ENCODE measurements at places on chromosomes 2 and 18. TPM values are rescaled to one million over a fixed set of nuclear protein-coding genes. Genes with fewer than 3 reads are reported as not detected.

DNA sequence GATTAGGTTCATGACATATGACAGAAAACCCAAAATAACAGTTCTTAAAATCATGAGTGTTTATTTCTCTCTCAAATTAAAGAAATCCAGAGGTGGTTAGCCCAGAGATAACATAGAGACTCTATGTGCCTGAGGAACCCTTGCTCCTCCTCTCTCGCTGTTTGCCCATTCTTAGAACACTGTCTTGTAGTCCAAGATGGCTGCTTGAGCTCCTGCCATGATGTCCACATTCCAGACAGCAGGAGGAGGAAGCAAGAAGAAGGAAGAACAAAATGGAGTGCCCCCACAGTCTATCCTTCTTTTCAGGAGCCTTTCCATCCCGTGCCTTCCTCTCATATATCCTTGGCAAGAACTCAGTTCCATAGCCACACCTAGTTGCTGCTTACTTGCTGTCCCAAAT lies 13.9 kb upstream of the ST8SIA5 start:
- DNase-seq: no peak

The CCDC85A gene
- total RNA-seq: 0.89 TPM

The FAM110C gene
- total RNA-seq: not detected

DNA sequence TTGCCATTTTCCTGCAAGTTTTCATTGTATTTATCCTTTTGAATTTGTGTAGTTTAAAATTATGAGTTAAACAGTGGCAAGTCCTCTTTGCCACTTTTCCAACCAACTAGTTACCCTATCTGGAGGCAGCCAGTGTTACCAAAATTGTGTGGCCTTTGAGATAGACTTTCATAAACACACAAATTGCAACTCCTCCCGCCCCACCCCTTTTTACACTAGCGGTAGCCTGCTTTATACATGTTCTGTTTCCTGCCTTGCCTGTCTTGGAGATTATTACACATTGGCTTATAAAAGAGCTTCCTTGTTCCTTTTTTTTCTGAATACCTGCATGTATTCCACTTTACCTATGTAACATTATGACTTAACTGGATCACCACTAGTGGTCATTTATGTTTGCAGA lies 56.5 kb downstream of the RPIA start:
- DNase-seq: no peak

DNA sequence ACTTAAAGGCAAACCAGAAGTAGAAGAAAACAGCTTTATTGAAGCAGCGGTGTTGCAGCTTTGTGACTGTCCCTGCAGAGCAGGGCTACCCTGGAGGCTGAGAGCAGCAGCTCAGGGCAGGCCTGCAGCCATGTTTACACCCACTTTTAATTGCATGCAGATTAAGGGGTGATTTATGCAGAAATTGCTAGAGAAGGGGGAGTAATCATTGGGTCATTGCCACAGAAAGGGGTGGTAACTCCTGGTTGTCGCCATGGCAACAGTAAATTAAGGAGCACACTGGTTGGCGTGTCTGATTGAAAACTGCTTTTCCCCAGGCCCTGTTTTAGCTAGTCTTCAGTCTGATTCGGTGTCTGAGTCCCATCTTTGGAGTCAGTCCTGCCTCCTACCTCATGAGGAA lies 195.4 kb upstream of the HDAC4 start:
- DNase-seq: no peak

The RGPD3 gene
- total RNA-seq: 0.07 TPM

- DNase-seq: no peak
These were observed 488.2 kb upstream of the SPHKAP start for GRCh38 chr2:228669690-228670089.

DNA sequence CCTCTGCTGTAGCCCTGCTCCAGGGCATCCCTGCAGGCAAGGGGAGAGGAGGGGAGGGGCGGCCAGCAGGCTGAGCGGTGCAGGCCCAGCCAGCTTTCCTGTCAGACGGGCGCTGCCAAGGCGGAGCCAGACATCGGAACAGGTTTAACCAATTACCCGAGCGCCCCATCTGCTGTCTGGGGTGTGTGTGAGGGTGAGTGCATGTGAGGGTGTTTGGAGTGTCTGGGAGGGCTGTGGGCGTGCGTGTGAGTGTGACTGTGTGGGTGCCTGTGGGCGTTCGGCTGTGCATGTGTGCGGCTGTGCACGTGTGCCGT lies 20.0 kb downstream of the EMX1 start:
- DNase-seq: no peak

GRCh38 chr2:129975016-129975774 lies 4.3 kb upstream of the RAB6C start:
- no peak for DNase-seq

Data from MG63 (cell line).